ENCODE measurements at places on chromosomes 7 and 10.

DNA sequence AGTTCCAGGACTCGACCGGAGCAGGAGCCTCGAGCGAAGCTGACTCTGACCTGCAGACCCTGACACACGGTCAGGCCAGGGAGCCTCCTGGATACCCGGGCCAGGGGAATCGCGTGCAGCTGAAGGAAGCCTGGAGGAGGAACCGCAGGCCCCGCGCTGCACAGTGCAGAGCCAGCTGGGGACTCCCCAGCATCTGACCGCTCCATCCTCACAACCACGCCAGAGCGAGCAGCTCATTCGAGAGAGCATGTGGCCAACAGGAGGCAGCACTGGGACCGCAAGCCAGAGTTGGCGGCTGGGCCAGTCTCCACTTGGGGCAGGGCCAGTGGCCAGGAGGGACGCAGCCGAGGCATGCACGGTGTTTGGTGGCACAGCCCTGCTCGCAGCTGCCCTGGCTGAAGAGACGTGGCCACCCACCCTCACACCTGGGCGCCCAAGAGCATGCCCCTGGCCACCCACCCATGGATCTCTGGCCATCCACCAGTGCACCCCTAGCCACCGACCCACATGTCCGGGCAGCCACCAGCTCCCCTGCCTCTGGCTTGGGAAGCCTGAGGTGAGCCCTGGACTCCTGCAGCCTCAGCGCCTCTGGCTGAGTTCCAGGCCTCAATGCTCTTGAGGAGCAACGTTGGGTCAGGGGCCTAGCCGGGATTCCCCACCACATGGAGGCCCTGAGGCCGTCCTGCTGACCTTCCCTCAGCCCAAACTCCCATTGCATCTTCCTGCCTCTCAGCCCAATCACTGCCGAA is 213.9 kb downstream of the ELFN1 start:
- DNase-seq = no peak

GRCh38 chr10:104040862-104041789 is 44.6 kb downstream of the COL17A1 start:
- DNase-seq = no peak

GRCh38 chr10:31268444-31269303 is 50.3 kb upstream of the ZEB1 start:
- DNase-seq = no peak

DNA sequence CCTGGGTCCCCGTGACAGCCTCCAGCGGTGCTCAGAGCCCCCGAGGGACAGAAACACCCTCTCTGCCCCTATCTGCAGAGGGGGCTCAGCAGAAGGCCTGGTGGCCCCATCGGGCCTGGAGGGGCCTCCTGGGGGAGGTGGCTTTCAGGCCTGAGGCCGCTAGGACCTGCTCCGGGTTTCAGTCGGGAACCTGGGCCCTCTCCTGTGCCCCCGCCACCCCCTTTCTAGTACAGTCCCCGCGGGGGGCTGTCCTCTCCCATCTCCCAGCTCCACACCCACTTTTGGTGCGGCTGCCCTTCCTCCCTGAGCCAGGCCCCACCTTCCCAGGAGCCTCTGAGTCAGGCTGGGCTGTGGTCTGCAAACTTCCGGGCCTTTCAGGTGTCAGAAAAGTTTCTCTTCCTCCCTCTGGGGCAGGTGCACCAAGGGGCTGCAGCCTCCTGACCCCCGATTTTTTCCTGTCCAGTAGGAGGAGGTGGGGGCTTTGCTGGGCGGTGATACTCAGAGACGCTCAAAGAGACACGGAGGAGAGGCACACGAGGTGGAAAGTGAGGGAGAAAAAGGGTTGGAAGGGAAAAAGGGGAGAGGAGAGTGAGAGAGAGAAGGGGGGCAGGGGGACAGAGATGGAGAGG is 692 bp downstream of the CARD11 start:
- peak; percentile 40 for DNase-seq

GRCh38 chr7:113763226-113763625 is 155.6 kb downstream of the PPP1R3A start:
- DNase-seq = no peak

DNA sequence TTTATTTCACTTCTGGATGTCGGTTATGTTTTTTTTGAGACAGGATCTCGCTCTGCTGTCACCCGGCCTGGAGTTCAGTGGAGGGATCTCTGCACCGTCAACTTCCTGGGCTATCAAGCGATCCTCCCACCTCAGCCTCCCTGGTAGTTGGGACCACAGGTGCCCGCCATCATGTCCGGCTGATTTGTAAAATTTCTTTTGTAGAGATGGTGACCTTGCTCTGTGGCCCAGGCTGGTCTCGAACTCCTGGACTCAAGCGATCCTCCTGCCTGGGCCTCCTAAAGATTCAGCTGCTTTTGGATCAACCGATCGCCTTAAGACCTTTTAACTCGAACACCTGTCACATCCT is 606 bp upstream of the RABGEF1 start:
- DNase-seq = no peak

GRCh38 chr10:46017733-46018132 is 12.7 kb downstream of the NCOA4 start:
- no peak for DNase-seq

- no peak for DNase-seq
These were observed 129.2 kb upstream of the SEC61G start for GRCh38 chr7:54888067-54888733.

GRCh38 chr7:36741866-36742265 is 17.6 kb upstream of the AOAH start:
- no peak for DNase-seq

- DNase-seq = peak; percentile 5
These were observed 413 bp downstream of the PANK1 start for GRCh38 chr10:89644691-89644966.

- no peak for DNase-seq
These were observed 91.0 kb downstream of the CDH23 start for GRCh38 chr10:71487726-71488125.

DNA sequence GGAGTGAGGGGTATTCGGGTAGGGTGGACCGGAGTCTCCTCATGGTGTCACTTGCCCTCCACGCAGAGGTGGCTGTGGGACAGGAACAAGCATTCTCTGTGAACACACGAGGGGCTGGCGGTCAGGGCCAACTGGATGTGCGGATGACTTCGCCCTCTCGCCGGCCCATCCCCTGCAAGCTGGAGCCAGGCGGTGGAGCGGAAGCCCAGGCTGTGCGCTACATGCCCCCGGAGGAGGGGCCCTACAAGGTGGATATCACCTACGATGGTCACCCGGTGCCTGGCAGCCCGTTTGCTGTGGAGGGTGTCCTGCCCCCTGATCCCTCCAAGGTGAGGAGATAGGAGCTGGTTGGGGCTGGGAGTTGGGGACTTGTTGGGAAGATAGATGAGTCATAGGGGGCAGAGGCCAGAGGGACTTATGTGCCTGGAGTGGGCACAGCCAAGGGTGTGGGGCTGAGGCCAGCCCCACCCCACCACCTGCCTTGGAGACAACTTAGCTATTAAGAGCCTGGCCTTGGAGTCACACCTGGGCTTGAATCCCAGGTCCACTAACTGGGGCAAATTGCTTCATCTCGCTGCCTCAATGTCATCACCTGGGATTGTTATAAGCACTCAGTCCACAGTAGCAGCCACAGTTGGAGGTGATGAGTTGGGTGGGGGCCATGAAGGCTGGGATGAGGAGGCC is 13.9 kb downstream of the FLNC start:
- no peak for DNase-seq

DNA sequence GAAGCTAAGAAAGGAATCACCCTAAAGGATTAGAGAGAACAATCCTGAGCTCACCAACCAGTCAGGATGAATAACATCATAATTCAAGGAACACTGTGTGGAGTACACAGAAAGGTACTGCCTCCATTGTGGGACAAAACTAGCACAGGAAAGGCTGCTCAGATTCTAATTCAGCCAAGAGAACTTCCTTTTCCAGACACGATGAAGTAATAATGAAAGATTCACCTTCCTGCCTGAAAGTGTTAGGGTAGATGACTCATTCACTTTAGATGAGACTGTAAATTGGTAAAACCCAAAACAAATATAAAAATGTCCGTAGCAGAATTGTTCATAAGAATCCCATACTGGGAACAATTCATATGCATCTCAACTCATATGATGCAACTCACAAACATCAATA is 167.2 kb downstream of the CDC14C start:
- no peak for DNase-seq

- DNase-seq = no peak
These were observed 3.4 kb upstream of the HTRA1 start for GRCh38 chr10:122457934-122458333.

- no peak for DNase-seq
These were observed 47.9 kb upstream of the NPFFR1 start for GRCh38 chr10:70331486-70332268.

- DNase-seq = no peak
These were observed 38.9 kb downstream of the MKI67 start for GRCh38 chr10:128087146-128087883.

GRCh38 chr10:18449611-18450026 is 201.8 kb downstream of the NSUN6 start:
- DNase-seq = no peak

DNA sequence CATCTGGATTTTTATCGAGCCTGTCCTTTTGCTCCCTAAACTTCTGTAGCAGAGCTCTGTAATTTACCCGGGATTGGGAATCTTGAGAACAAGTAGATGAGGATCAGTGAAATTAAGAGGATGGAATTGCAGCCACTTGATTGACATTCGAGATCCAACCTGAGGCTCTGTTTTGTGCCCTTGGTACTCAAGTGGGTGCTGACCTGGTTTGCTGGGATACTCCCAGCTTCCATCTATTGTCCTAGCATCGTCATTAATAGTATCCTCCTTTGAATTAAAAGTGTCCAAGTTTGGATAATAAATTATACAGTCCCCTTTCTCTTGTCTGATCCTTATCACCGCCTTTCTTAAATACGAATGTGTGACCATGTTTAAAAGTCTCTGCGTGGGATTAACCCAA is 17.1 kb downstream of the CELF2 start:
- no peak for DNase-seq

DNA sequence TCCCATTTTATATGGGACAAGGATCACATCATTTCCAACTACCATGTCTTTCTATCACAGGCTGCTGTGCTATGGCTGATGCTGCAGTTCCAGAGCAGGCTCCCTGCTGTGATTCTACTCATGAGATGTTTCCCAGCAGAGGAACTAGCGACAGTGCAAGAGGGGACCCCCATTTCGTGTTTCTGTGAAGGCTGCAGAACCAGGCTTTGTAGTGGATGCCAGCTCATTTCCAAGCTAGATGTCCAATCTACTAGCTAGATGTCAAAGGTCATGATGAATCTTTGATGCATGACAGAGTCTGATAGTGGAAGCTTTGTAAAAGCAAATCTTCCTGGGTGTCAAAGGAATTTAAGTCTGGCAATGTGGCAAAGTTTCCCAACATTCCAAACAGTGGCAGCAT is 21.2 kb upstream of the MYO3A start:
- no peak for DNase-seq

- no peak for DNase-seq
These were observed 372.0 kb upstream of the C7orf33 start for GRCh38 chr7:148218603-148219002.

- no peak for DNase-seq
These were observed 1122.2 kb upstream of the CELF2 start for GRCh38 chr10:9895453-9895852.
